Upper lobe of right lung (tissue), 1 donor: ENCODE measurements at places on chromosomes 1 and 21.

DNA sequence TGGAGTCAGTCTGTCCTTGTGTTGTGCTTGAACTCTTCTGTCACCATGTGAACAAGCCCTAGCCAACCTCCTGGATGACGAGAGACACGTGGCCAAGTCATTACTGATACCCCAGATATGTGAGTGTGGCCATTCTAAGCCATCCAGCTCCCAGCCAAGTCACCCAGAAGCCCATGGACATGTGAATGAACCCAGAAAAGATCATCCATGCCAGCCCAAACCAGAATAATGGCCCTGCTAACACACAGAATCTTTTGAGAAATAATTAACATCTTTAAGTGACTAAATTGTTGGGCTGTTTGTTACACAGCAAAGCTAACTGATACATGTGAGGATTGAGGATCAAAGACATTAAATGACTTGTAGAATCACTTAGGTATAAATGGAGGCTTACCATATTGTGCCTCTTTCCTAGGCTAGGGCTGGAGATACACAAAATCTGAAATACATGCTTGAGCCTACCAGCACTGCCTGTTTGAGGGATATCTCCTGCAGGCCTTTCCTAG lies 38.2 kb downstream of the KANK4 start:
- no peak for DNase-seq

DNA sequence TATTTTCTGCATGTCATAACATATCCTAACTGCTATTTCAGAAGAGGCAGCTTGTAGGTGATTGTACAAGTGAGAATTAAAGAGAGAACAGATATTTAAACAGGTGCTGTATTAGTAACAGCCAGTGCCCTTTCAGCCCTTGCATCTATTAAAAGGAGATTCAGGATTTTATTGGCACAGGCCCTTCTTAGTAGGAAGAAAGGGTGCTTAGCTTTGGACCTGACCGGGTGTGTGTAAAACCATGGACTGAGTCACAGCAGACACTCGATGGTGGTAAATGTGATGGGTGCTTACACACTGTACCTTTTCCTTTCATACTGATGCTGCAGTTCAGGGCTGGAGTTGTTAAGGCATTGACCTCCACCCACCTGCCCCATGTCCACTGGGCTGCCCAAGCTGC lies 12.7 kb upstream of the CD101 start:
- no peak for DNase-seq

DNA sequence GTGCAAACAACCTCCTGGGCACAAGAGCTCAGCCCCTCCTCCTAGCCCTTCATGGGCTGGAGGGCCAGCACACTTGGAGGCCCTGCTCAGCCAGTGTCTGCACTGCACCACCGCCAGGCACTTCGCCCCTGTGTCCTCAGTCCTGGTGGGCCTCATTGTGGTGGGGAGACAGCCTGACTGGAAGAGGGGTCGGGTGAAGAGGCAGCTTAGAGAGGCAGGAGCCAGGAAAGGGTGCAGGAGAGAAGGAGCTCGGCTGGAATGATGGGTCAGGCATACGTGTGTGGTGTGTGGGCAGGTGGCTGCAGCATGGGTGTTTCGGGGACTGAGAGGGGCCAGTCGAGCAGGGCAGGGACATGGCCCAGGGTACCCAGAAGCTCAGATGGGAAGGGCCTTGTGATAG lies 4.1 kb downstream of the WNT3A start:
- peak; percentile 45 for DNase-seq

DNA sequence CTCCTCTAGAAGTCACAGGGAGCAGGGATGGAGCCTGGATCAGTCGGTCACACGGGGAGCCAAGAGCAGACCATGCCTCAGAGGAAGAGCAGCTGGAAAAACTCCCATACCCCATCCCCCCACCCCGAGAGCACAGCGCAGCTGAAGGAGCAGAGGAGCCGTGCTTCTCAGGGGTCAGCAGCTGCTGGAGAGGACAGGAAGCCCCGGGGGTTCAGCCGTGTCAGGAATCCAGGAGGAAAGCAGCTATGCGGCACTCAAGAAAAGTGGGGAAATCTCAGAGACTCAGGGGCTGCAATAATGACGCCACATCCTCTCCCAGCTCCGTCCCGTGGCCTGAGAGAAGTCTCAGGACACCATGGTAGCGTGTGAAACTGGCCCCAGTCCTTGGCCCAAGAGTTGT lies 102.3 kb downstream of the NPHP4 start:
- DNase-seq: no peak

- no peak for DNase-seq
These were observed 472.6 kb upstream of the DEPDC1 start for GRCh38 chr1:68969441-68969840.

GRCh38 chr1:160726114-160726497 lies 12.9 kb upstream of the SLAMF7 start:
- DNase-seq: no peak

- peak; percentile 82 for DNase-seq
These were observed at the start of the genes PLA2G2C and UBXN10 for GRCh38 chr1:20185834-20186782. Gene PLA2G2C, minus strand, starts transcription at chr1:20186518. Its CDS starts 9,155 bp downstream, at chr1:20177363. Gene UBXN10, plus strand, starts transcription at chr1:20186096. Its CDS starts 4,466 bp downstream, at chr1:20190562.

DNA sequence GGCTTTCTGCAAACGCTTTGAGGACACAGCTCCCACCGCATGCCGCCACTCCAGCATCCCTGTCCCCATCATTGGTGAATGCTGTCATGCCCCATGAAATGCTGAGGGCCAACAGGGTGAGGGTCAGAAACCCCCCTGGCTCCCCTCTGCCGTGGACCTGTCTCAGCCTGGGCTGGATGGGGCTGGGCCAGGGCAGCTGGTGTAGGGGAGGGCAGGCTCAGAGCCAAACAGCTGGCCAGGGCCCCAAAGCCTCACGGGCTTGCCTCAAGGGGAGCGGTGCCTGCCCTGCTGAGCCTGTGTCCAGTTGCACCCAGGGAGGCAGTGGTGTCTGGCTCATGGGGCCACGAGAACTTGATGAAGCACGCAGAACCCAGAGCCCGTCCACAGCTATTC lies 49.7 kb downstream of the S100B start:
- no peak for DNase-seq

DNA sequence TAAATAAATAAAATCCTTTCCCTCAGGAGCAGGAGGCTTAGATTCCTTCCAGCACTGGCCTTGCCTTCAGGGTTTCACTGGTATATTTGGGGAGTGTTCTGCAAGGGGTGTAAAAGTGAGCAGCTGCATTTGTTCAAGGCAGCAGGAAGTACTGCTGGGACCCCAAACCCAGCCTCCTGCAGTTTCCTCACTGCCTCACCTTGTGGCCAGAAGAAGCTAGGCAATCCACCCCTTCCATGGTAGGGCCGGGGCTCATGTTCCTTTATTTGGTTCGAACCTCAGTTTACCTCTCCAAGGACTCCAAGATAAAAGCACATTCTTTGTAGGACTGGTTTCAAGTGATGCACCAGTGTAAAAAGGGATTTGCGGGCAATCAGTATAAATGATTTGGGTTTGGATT lies 21.0 kb upstream of the CFAP126 start:
- DNase-seq: no peak

DNA sequence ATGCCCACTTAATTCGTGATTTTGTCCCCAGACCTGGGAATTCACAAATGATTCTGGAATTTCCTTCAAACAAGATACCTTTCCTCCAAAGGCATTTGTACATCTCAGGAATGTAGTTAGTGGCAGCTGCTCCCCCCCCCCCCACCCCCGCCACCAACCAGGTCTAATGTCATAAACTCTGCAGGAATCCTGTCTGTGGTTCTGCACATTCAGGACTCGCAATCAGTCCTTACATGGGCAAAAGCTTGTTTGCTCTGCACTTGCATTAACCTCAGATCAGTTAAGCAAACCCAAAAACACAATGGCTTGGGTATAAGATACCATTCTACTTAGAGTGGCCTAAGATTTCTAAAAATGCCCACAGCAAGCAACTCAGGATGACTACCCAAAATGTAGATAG lies 143.8 kb downstream of the TGFB2 start:
- DNase-seq: no peak

- DNase-seq: no peak
These were observed 415.6 kb upstream of the KAZN start for GRCh38 chr1:14182856-14183255.

DNA sequence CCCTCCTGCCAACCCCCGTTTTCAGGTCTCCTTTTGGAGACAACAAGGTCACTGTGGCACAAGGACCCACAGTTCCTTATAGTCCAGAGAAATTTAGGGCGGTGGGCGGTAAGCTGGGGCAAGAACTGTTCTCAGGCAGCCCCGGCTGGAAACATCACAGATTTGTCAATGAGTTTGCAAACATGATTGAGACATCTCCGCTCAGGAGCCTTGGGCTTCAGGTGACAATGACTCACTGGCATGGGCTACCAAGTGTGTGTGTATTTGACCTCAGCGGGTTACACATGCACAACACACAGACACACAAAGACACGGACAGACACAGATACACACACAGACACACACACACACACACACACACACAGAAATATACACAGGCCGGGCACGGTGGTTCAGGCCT lies 58.2 kb upstream of the ABCG1 start:
- DNase-seq: peak; percentile 46

GRCh38 chr1:205301205-205301821 lies 20.2 kb downstream of the NUAK2 start:
- DNase-seq: peak; percentile 95

GRCh38 chr1:173126421-173126820 lies 75.7 kb upstream of the TNFSF18 start:
- DNase-seq: no peak

- DNase-seq: no peak
These were observed 59.9 kb upstream of the ERRFI1 start for GRCh38 chr1:8086055-8086454.

- peak; percentile 54 for DNase-seq
These were observed 88.8 kb downstream of the STUM start for GRCh38 chr1:226637147-226637935.

GRCh38 chr1:31373897-31374486 lies 1.1 kb upstream of the FABP3 start:
- no peak for DNase-seq

DNA sequence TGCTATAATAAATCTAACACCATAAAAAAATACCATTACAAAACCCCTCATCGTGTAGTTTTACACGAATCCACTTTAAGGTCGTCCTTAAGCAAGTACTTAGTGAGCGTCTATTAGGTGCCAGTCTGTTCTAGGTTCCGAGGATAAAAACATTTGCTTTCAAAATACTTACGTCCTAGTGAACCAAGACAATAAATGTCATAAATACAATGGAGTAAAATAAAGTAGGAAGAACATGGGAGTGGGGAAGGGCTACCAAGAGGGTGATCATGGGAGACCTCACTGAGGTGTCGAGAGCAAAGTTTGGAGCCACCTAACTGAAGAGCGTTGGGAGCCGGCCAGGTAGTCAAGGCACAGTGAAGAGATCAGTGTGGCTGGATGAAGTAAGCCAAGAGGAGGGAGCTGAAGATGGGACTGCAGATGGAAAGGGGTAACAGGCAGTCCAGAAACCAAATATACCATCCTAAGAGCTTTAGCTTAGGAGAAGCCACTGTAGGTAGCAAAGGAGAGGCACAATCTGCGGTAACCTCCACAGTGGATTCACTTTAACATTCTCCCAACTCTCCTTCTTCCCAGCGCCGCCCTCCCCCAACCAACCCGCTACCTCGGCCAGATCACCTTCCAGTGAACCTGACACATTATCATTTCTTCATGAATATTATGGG lies 684 bp downstream of the LTN1 start:
- no peak for DNase-seq

- peak; percentile 51 for DNase-seq
These were observed 37.5 kb upstream of the AJAP1 start for GRCh38 chr1:4616831-4617465.

- DNase-seq: peak; percentile 70
These were observed 51.8 kb upstream of the FAM89A start for GRCh38 chr1:231091831-231092301.

DNA sequence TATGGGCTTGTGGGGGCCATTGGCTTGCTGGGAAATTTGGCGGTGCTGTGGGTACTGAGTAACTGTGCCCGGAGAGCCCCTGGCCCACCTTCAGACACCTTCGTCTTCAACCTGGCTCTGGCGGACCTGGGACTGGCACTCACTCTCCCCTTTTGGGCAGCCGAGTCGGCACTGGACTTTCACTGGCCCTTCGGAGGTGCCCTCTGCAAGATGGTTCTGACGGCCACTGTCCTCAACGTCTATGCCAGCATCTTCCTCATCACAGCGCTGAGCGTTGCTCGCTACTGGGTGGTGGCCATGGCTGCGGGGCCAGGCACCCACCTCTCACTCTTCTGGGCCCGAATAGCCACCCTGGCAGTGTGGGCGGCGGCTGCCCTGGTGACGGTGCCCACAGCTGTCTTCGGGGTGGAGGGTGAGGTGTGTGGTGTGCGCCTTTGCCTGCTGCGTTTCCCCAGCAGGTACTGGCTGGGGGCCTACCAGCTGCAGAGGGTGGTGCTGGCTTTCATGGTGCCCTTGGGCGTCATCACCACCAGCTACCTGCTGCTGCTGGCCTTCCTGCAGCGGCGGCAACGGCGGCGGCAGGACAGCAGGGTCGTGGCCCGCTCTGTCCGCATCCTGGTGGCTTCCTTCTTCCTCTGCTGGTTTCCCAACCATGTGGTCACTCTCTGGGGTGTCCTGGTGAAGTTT lies 550 bp downstream of the RXFP4 start:
- DNase-seq: peak; percentile 63

DNA sequence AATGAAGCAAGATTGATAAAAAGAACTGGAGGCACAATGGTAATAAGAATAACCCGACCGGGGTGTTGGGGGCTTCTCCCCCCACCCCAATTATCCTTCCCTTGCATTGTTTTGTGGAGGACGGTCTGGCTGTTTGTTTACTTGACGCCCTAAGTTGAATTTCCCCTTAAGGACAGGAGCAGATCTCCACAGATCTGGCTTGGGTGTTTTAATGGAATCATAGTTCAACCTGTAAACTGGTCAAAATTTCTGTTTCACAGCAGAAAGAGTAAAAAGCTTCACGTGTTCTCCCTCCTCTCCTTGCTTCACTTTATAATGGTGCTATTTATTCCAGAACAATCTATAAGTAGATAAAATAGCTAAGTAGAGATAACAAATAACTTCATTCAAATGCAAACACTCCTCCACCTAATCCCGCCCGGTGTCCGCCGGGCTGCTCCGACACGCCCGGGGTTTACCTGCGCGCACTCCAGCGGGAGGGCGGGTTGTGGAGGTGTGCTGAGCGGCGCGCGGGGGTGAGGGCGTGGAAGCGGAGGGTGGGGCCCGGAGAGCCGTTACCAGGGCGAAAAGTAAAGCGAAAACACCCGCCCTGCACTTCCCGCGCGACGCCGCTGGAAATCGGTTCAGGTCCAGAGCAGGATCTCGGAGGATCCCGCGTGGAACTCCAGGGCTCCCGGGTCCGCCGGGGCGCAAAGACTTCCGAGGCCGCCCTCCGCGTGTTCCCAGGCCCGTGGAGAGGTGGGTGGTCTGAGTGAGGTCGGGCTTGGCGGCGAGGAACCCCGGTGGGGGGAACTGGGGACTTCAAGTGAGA lies 2.0 kb upstream of the ATF3 start:
- DNase-seq: peak; percentile 93

DNA sequence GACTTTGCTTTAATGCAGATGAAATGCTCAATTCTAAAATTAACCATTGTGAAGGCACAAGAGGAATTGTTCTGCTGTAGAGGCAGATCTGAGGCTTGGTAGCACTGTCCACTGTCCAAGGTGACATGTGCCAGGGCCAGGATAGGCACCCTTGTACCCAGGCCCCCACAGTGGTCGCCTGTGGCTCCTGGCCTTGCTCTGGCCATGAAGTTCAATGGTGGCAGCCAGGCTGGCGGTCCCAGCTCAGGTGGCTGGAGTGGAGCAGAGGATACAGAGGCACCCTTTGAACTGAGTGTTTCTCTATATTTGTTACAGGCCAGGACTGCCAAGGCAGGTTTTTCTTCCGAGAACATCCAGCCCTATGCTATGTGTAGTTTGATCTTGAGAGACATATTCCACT lies 102.6 kb downstream of the PTGS2 start:
- no peak for DNase-seq
